Frontal cortex (tissue), 4 donors: ENCODE measurements at places on chromosomes 2 and 18. TPM values are rescaled to one million over a fixed set of nuclear protein-coding genes. Genes with fewer than 3 reads are reported as not detected.

The GDF7 gene
- total RNA-seq = under 0.01 TPM

The SLC39A6 gene
- total RNA-seq = 231 TPM

The SLC19A3 gene
- 2.0 TPM for total RNA-seq

The SLC5A7 gene
- total RNA-seq = 1.6 TPM

The TRIM43 gene
- total RNA-seq = not detected

DNA sequence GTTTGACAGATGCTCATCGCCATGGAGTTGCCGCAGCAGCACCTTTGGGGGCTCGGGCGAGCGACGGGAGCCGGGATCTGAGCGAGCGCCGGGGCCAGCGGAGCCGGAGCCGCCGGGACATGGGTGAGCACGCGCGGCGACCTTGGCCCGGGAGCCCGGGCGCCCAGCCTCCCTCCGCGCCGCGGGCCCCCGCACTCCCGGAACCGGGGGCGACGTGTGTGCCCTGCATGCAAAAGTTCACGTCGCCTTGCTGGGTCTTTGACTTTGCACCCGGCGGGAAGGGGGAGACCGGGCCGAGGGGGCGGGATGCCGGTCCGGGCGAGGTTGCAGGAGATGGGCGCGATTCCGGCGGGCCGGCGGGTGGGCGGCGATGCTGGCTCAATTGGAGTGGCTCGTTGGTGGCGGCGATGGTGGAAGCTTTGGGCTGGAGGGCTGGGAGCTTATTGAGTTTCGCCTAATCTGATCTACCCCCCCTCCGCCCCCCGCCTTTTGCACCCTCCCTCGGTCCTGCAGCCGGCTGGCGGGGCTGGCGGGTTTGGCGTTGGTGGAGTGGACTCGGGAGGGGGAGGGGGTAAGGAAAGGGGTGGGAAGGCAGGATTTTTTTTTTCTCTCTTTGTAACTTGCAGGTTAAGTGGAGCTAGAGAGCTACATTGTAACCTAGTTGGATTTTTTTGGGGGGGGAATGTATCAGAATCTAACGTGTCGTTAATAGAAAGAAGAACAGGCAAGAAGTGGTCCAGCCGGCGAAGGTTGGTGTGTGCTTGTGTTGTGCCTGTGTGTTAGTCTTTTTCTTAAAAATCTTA, at the start of gene SETBP1:
TSS of gene SETBP1 (plus strand) at position 616 of the 803 bp plus-strand sequence. CDS start 20,459 bp downstream, outside the sequence.
- peak; percentile 71 for DNase-seq

GRCh38 chr2:26577442-26578112, 63.6 kb downstream of the CIB4 start:
- peak; percentile 42 for DNase-seq

DNA sequence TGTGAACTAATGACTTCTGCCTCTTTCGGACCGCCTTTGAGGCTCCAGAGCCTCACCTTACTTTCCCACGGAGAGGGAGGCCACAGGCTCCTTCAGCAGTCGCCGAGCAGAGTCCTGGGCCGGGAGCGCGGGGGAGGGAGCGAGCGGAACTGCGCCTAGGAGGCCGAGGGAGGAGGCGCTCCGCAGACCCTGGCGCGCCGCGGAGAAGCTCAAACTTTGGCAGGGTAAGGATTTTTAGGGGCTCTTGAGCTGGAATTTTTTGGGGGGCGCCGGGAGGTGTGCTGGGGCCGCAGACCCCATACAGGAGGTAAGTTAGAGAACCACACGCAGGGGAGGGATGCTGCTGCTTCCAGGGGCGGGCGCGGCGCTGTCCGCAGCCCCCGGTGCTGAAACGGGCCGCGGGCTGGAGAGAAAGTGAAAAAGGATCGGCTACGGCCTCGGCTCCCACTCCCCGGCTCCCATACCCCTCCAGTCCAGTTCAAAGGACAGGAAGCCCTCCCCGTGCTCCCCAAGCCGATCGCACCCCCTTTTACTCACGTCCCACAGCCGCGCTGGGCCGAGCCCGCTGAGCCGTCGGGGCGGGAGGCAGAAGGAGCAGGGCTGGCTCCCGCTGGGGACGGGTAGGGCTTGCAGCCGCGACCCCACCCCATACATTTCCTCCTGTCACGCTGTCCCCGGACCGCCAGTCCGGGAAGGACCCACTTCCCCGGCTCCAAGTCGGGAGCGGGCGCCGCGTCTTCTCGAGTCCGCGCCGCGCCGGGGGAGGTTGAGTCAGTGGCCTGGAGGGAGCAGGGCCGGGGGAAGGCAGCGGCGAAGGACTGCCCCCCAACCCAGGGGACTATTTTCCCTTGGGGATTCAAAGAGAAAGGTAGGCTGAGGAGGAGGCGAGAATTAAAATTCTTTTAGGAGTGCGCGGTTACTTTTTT, at the start of gene CNGA3:
TSS of gene CNGA3 (plus strand) at position 146 of the 926 bp plus-strand sequence. CDS start 23,520 bp downstream, outside the sequence.
- no peak for DNase-seq

- DNase-seq = no peak
Observed at GRCh38 chr2:19120181-19120580, 238.2 kb downstream of the OSR1 start.

GRCh38 chr2:169781249-169782013, 17.2 kb upstream of the SSB start:
- DNase-seq = no peak

- DNase-seq = no peak
Observed at GRCh38 chr2:86764661-86765309, 25.9 kb downstream of the CD8A start.

- no peak for DNase-seq
Observed at GRCh38 chr2:188798159-188798558, 176.0 kb upstream of the COL3A1 start.
